Stimulated activated CD4-positive, alpha-beta T cell treated with anti-CD3 and anti-CD28 coated beads, Interleukin-2, amount 100 ng/mL, for 4 hours (primary cell): ENCODE measurements at places on chromosomes 12 and 14.

- no peak for DNase-seq
These were observed 185.8 kb downstream of the EGLN3 start for GRCh38 chr14:33764876-33765650.

DNA sequence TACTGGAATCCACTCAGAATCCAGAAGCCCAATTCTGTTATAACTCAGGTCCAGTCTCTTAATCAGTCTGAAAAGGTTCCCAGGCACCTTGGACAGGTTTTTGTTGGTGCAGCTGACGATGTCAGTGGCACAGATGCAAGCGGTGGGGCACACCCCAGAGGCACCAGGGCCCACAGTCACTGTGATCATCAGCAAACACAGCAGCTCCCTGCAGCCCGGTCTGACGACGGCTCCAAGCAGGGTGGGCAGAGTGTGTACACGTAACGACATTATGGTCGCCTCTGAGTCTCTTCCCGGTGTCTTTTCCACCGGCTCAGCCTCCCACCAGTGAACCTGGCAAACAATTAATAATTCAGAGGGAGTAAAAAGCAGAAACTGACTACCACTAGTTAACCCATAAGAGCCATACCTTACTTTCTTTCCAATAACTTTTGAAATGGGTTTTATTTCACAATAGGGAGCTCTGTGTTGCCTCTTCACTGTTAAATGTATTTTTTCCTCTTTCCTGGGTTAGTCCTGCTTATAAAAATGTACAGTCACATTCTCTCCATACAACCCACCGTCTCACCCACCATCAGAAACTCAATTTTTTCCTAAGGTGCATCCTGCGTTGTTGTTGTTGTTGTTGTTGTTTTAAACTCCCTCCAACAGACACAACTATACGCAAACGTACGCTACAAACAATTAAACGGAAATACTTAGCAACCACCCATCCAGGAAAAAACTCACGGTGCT is 521 bp upstream of the PCED1B start:
- peak; percentile 26 for DNase-seq

DNA sequence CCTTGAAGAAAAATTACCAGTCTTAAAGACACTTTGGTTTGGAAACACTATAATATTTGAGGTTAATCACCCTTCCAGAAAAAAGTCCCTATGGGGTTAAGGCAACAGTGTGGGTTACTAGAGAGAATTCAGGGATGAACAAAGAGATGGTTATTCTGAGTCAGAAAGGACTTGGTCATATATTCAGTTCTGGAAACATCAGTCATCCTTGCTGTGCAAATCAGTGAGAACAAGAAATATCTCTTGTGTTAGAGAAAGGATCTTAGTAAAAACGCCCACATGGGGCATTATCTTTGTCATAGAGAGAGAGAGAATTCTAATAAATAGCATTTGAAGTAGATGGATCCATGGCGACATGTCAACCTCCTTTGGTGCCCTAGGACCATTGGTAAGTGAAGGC is 59.4 kb upstream of the E2F7 start:
- DNase-seq = no peak

- DNase-seq = no peak
These were observed 103.5 kb downstream of the FGD4 start for GRCh38 chr12:32502693-32503502.

GRCh38 chr12:129459886-129460285 is 443.9 kb downstream of the TMEM132D start:
- no peak for DNase-seq

DNA sequence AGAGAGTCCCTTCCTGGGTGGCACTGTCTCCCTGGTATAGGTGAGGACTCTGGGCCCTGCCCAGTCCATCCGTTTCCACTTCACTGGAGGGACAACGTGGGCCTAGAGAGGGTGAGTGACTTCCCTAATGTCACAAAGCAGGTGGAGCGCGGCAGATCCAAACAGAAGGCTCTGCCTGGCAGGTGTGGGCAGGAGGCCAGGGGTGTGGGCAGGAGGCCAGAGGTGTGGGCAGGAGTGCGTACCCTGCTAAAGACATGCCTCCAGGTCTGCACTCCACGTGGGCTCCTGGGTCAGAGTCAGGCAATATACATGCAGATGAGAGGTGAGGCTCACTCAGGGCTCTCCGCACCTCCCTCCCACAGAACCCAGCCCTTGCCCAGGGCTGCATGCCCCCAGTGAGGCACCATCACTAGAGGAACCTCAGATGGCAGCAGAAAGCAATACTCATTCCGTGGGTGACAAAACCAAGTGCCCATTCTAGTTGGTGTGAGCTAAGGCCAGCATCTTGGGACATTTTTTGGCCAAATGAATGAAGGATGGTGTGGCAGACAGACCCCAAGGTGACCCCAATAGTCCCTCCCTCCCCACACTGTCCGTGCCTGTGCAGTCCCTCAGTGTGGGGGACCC is 271.6 kb upstream of the RTL1 start:
- no peak for DNase-seq

DNA sequence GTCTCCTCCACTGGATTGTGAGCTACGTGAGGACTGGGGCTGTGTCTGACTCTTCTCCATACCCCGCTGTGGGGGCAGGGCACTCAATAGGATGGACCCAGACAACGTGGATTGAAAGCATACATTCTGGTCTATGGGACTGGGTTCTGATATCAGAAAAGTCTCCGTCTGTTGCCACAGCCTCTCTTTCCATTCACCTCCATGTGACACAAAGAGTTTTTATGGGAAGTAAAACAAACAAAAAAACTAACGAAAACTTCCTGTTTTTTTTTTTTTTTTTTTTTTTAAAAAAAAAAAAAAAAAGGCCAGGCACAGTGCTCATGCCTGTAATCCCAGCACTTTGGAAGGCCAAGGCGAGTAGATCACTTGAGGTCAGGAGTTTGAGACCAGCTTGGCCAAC is 44.7 kb downstream of the SLC8A3 start:
- no peak for DNase-seq

GRCh38 chr12:120085920-120086645 is 30.5 kb downstream of the RAB35 start:
- DNase-seq = no peak

DNA sequence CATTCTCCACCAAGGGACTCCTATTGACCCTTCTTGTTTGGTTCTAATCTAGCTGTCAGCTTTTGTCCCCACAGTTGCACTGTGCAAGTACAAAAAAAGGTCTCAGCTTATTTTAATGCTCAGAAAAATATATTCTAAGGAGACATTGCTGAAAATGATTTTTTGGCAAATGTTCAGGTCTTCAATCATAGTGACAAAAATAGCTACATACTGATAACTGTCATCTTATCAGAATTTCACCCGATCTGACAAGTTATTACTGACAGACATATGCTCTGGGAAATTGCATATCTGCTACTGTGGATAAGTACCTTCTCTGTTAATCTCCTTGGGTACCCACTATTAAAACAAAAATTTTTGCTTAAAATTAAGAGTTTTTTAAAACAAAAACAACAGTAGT is 263.6 kb downstream of the FLRT2 start:
- DNase-seq = no peak

GRCh38 chr14:64865109-64865508 is 14.6 kb downstream of the SPTB start:
- no peak for DNase-seq

DNA sequence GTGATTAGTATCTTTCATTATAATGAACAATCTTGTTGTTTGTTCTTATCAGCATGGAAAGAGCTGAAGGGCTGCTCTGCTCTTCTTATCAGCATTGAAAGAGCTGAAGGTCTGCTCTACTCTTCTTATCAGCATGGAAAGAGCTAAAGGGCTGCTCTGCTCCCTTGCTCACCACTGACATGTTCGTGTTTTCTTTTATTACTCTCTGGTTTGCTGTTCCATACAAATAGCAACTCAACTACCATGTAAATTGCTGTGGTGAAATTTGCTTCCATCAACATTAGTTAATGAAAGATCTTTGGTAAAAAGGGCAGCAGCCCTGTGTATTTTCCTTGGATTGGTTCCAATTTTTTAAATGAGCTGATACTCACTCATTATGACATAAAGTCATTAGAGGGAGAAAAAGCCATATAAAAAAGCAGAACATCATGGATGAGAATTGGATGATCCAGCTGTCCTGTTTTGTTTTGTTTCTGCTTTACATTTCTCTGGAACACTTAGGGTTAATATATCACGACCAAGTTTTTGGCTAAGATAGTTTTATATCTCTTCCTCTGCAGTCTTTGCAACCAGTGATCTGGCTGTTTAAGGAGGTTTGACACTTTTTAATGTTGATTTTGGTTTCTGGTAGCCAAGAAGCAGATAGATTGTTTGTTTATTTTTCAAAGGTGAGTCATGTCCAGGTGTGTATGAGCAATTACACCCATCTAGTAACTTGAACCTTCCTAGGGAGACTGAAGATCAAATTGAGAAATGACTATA is 356.6 kb downstream of the CEP128 start:
- DNase-seq = no peak

DNA sequence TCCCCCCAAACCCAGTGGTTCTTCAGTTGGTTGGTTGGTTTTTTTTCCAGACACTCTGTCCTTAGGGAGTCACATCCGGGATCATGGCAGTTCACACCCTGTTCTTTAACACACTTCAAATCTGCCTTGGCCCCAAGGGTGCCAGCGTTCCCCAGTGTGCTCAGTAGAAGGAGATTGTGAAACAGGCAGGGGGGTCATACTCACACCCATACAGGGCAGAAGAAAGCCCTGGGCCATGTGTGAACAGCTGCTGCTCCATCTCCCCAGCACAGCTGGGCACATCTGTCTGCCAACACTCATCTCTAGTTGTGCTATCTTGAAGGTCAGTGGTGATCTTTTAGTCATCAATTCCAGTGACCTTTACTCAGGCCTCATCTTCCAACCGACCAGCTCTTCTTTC is 64.4 kb upstream of the FUT8 start:
- no peak for DNase-seq

DNA sequence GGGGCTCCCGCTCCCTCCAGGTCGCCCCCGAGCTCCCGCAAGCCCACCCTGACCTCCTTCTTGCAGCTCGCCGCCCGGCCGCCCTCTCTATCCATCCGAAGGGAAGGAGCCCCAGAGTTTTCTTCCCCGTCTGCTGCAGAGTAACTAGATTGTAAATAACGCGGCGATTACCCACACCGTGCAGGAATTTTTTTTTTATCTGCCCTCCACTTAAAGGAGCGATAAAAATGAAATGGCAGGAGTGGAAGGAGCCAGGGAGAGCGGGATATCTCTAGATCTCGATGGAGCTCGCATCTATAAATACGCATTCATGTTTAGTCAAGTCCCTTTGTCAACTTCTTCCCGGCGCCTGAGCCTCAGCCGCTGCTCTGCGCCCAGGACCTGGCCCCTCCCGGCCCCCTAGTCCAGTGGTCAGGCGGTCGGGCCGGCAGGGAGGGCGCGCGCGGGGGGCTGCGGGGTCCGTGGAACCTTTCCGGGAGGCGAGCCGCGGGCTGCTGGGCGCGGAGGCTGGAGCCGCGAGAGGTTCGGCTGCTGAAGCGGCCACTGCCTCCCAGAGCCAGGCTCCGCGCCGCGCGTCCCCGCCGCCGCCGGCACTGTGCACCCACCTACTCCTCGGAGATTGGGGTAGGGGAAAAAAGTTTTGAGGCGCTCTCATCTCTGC is 386.0 kb downstream of the BCAT1 start:
- no peak for DNase-seq
